ENCODE measurements at places on chromosomes 4 and X.

DNA sequence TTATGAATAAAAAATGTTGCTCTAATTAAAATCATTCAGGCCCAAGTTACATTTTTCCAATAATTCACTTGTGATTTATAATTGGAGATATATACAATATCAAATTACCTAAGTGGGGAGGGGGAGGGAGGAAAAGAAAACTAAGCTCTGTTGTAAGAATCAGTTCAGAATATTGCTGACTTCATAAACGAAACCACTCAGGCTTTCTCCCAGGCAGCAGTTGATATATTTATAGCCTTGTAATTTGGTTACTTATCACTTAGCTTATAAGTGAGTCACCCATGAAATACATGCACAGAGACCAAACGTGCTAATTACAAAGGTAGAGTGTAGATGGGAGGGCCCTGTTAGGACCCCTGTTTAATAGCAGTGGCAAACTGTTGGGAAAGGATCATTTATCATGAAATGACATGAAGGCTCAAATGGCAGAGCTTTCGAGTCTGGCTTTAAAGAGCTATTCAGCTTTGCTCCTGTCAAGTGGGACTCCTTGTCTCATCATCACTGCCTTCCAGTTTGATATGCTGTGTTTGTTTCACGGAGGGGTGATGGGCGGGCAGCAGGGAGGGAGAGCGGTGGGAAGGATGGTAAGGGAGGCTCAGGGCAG is 105.6 kb upstream of the PGRMC2 start:
- DNase-seq = no peak

DNA sequence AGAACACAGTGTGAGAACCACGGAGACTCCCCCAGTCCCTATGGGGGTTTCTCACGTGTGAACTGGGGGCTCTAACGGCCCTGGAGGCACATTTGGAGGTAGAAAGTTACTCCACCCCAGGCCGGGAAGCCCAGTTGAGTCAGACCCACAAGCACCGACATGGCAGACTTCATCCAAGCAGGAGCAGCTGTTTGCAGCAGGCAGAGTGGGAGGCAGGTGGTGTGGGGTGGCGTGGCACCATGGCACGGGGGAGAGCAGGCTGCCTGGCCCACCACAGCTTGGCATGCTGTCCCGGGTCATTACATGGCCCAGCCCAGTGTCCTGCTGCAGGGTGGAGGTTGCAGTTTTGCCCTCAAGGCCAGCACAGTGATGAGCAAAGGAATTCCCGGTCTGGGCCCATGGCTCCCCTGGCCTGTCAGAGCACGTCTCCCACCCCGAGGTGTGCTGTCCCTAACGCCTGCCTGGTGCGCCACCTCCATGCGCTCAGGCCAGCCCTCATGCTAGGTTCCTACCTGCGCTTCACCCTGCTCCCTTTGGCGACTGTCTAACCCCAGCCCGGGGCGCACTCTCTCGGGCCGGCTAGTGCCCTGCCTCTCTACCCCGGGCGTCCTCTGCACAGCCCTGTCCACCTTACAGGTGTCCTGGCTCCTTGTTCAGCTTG is 90.6 kb upstream of the AFAP1 start:
- no peak for DNase-seq

- DNase-seq = no peak
Observed at GRCh38 chr4:41660352-41660751, 88.2 kb downstream of the PHOX2B start.

- no peak for DNase-seq
Observed at GRCh38 chrX:119573840-119574393, 446 bp upstream of the UBE2A start.

DNA sequence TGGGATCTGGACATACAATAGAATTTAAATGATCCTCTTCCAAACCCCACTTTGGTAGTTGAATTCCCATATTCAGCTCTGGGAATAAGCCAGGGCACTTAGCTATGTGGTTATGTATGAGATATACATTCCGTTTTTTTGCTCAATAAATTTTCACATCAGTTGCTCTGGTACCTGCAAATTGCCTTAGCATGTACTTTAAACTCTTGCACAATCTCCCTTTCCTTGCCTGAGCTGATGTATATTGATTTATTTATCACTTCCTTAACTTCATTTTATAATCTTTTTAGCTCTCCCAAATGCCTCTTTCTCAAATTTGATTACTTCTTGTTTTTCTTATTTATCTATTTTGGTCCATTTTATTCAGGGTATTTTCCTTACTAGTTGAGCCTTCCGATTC is 90.1 kb upstream of the AGA start:
- DNase-seq = no peak

- no peak for DNase-seq
Observed at GRCh38 chrX:42422961-42423360, 355.0 kb downstream of the PPP1R2C start.

DNA sequence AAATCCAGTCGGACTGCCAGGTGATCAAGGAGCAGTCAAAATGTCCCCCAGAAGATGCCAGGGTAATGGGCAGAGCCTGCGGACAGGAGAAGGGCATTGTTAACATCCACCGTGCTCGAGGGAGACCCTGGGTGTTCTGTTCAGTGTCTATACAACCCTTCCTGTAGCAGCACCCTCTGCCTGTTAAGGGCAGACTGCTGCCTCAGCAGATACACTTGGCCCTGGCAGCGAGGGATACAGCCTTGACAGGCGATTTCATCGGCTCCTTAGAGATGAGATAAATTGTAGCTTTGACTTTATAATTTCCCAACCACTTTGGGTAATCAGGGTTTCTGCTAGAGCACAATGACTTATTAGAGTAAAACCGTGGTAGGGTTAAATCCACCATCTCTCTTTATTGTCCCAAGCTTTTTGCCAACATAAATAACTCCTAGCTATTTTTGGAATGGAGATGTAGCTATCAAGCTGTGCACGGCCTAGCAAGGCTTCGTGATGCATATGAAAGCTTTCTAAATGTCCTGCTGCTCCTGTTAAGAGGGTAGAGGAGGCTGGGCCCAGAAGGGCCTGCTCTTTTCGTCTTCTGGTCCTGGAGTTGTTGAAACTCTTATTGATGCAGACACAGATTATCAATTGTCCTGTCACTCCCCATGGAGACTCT is 195.9 kb downstream of the CPEB2 start:
- DNase-seq = no peak

DNA sequence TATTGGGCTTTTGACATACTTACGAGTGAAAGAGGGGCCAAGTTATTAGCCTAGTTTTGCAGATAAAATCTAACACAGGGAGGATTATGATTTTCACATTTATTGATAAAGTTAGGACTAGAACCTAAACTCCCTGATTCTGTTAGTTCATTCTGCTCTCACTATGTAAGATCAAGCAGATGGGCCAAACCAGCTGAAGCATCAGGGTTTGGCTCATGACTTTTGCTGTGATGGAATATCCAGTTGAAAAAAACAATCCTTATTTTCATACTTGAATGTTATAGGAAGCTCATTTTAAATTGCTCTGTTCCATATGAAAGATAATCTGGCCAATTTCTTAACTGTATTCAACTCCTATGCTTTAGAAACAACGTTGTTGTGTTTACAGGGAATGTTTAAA is 21.2 kb downstream of the SPRY1 start:
- no peak for DNase-seq

DNA sequence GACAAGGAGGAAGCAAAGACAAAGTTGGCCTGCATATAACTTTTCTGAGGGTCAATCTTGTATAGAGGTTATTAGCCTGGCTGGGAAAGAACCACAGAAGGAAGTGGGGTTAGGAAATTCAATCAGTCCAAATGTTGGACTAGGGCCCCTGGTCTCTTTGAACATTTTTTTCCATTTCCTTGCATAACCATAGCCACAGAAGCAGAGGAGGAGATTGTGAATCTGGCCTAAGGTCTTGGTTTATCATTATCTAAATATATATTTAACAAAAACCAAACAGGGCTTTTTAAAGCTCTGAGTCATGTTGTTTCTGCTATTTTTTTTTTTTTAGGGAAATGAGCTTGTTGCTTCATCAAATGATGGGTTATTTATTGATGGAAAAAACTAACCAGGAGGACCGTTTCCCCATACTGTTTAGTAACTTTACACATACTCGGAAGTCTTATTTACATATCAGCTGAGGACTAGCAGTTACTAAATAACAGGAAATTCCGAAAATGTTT is 97.7 kb upstream of the ACSL4 start:
- DNase-seq = no peak

DNA sequence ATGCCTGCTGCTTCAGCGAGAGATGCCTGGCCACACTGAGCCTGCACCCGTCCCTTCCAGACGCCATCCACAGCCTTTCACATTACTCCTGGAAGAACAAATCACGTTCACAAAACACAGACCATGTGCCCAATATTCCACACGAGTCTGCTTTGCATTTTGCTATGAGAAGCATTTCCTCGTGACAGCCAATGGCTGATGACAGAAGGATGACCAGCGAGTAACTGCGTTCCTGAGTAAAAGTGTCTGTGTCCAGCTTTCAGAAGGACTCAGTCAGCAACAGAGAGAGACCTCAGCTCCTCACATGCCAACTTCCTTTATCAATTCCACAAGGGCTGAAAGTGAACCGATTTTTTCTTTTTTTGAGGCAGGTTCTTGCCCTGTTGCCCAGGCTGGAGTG is 19.5 kb downstream of the NAT8L start:
- no peak for DNase-seq

DNA sequence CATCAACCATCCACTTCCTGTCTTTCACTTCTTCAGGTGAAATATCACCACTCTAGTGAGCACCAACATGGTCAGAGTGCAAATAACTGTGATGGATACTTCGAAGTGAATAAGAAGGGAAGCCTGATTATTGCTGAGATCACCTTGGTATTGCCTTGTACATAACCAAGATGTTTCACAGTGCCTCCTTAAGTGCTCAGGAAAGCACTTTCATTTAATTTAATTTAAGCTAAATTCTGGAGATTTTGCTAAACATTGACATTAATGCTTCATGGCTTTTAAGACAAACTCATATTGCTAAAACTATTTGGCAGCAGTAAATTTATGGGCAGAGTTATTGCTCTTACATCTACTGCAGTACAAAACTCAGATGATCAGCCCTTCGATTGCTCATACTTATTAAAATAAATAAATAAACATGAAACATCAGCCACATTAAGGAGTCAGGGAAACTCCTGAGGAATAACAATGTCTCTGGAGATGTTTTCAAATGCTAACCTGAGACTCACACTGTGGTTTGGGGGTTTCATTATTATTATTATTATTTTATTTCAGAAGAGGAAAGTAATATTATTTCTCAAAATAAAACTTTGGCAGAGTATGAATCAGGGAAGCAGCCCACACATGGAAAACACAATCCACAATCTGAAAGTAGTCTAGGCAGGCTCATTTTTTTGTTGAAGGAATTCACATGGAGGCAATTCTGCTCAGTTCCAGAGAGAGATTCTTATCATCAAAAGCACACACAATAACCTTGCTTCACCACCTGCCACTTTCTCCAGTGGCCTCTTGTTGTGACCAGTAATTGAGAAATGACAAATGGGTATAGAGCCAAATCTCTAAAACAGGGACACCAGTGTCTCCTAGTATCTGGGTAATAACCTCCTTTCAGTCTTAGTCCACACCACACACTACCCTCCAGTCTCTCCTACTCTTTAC is 344.2 kb downstream of the MAPK10 start:
- DNase-seq = no peak

DNA sequence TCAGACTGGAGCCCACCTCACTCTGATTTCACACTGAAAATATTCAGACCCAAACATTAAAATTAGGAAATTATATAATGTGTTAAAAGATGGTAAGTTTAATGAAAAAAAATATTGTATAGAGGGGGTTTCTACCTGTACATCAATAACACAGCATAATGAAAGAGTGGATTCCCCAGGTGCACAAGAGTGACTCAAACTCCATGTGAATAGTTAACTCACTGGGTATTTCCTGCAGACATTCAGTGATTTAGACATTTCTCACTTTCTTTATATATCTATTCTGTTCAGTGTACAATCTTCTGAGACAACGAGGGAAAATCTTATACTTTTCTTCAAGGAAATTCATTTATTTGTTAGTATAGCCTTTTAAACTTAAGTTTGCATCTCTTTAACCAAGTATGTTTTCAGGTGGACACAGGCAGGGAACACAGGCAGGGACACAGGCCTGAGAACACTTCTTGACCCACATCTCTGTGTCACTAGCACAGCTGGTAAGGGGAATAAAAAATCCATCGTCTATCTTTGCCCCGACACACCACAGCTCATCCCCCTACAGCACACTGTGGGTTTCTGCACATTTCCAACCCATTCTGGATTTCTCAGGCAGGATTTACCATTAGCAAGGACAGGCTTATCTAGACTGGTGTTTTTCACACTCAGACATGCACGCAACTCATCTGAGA is 525.5 kb upstream of the BOD1L1 start:
- DNase-seq = no peak

- DNase-seq = no peak
Observed at GRCh38 chr4:104128031-104128849, 366.5 kb downstream of the CXXC4 start.

DNA sequence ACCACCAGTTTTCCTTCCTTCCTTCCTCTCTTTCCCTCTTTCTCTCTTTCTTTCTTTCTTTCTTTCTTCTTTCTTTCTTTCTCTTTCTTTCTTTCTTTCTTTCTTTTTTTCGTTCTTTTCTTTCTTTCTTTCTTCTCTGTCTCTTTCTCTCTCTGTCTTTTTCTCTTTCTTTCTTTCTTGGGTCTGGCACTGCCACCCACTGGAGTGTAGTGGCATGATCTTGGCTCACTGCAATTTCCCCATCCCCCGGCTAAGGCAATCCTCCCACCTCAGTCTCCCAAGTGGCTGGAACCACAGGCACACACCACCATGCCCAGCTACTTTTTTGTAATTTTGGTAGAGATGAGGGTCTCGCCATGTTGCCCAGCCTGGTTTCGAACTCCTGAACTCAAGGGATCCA is 51.6 kb upstream of the NHS start:
- no peak for DNase-seq

- no peak for DNase-seq
Observed at GRCh38 chr4:52959541-52959940, 97.4 kb downstream of the RASL11B start.

GRCh38 chr4:38387348-38387747 is 276.7 kb upstream of the KLF3 start:
- no peak for DNase-seq

DNA sequence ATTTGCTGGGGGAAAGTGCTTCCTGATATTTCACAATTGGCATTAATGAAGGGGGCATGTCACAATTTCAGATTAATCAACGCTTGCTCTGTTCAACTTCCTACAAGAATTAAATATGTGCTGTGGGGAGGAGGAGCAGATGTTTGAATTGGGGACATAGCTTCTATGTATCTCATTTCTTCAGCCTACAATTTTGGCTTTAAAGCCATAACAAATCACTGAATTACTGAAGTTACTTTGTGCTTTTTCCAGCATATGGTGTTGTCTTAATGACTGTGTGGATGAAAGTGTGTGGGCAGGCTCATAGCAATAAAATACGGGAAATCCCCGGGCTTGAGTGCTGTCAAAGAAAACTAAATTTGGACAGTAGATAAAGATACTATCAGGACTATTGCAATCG is 813 bp downstream of the TLR7 start:
- no peak for DNase-seq

DNA sequence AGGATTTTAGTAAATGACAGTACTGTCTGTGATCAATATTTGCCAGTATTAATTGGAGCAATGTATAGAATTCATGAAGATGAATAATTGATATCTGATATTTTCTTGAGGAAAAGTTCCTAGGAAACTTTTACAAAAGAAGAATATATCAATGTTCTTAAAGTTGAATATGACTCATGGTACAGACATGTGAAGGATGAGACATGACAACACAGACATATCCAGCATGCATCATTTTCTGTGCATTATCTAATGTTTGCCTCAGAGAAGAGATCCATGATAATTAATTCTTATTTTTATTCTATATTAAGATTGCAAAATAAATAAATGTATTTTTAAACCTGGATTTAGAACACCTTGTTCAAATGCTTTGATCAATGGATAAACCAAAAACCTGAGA is 452.9 kb upstream of the EPHA5 start:
- DNase-seq = no peak

Data from CD4-positive, alpha-beta T cell treated with Interleukin-15 for 4 hours (primary cell).